Right renal pelvis (tissue), 4 donors: ENCODE measurements at places on chromosomes 16 and 17.

GRCh38 chr17:37650419-37651003 is 7.3 kb upstream of the DDX52 start:
- no peak for DNase-seq

DNA sequence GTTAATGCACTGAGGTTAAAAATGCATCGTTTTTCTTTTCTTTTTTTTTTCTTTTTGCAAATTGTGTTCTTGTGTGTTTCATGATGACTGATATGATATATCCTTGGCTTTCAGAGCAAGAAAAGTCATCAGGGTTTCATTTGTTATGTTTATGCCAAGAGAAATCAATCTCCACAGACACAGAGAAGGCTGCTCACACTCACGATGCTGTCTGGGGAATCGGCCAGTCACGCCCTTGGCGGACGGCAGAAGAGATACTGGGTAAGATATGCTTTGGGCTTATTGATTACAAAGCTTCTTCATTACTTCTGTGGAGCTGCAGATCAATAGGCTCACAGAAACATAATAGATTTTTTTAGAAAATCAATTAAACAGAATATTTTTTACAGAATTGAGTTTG is 42.2 kb upstream of the TNRC6C start:
- no peak for DNase-seq

- DNase-seq, result no peak
Observed at GRCh38 chr17:20259668-20260067, 207.7 kb downstream of the LGALS9B start.

DNA sequence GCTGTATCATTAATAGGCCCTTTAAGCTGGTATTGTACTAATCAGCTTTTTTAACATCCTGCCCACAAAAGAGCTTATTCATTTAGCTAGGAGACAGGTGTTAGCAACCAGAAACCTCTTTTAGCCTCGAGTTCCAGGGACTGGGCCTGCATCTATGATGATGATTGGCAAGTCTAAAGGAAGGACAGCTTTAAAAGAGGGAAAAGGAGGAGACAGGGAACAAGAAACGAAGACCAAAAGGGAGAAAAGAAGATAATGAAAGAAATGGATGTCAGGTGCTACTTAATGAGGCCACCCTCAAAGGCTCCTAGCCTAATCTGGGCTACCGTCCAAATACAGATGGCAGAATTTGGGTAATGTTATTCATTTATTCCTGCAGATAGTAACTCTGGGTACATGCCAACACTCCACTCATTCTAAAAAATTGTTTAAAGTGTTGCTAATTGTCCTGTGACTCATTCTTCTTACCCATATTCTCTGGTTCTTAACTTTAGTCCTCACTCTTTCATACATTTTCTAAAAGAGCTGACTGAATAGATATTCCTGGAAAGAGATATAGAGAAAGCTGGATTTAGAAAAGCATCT is 18.7 kb upstream of the RFFL start:
- DNase-seq, result no peak
